ENCODE measurements at places on chromosomes 1 and 21. TPM values are rescaled to one million over a fixed set of nuclear protein-coding genes. Genes with fewer than 3 reads are reported as not detected.

- no peak for DNase-seq
- H3K36me3 ChIP-seq: no peaks in the 10 kb centered on the region
- no peak overlapping the region for H3K4me3 ChIP-seq
- H3K27me3 ChIP-seq: peaks cover 10% of the 10 kb centered on the region
- H3K27ac ChIP-seq: no peak overlapping the region
These were observed 235.4 kb downstream of the PTPRU start for GRCh38 chr1:29471487-29472313.

DNA sequence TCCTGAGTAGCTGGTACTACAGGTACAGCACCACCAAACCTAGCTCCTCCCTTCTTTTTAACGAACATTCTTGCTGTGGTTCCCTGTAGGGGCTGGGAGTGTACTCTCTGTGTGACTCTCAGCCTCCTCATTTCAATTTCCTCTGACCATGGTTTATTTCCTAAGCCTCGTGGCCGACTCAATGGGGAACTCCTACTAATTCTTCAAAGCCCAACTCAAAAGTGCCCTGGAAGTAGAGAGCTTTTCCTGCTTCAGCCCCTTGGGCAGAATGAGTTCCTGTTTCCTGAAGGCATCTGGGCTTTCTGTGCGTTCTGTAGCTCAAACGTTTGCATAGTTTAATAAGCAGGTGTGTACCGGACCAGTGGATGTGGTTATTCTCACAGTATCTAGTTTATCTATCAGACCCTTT lies 70.9 kb upstream of the ACOT11 start:
- H3K27me3 ChIP-seq: peaks cover 9% of the 10 kb centered on the region
- DNase-seq: no peak
- no peak overlapping the region for H3K27ac ChIP-seq

- H3K27ac ChIP-seq: no peak overlapping the region
- no peak overlapping the region for H3K4me3 ChIP-seq
- H3K36me3 ChIP-seq: no peaks in the 10 kb centered on the region
- H3K4me1 ChIP-seq: no peaks in the 10 kb centered on the region
- DNase-seq: no peak
These were observed 501 bp downstream of the FBXO6 start for GRCh38 chr1:11664336-11665065.

DNA sequence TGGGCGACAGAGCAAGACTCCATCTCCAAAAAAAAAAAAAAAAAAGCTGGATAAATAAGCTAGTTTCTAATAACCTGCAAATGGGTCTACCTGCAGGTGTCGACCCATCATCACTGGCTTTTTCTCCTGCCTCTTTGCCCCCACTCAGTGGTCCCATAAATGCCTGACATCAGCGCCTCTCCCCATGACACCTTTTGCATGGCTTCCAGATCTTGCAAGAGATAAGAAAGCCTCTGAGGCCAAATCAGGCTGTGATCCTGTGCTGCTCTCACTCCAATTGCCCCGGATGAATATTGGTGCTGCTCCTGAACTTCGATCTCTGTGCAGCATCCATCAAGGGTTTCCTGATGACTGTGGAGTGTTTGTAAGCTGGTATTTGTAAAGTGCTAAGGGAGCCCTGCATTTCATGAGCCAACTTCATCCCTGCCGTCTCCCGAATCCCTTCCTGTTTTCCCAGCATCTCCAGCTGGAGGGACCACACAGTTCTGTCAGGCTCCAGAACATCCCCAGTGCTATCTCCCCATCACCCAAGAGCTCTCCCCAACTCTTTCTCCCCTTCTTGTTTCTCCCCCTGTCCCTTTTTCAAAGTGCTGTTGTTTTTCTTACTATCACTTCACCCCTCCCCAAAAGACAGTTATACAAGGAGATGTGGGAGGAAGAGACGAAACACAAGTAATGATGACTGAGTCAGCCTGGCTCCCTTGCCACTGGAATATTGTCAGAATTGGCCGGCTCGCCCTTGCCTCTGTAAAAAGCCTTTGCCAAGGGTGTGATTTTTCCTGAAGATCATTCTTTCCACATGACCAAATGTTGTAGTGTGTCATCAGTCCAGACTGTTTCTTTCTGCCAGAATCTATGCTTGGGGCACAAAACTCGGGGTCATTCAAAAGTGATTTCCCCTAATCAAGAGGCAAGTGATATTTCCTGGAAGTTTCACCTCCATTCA lies 2.8 kb upstream of the EFHD2 start:
- H3K4me3 ChIP-seq: no peak overlapping the region
- peaks cover 6% of the 10 kb centered on the region for H3K4me1 ChIP-seq
- H3K27ac ChIP-seq: no peak overlapping the region
- H3K36me3 ChIP-seq: no peaks in the 10 kb centered on the region

GRCh38 chr1:96515925-96516324 lies 205.7 kb upstream of the PTBP2 start:
- no peak overlapping the region for H3K4me3 ChIP-seq
- no peaks in the 10 kb centered on the region for H3K4me1 ChIP-seq
- no peaks in the 10 kb centered on the region for H3K36me3 ChIP-seq
- no peak for DNase-seq

SPRR2E gene
- not detected for total RNA-seq

RNU1-2 gene
- under 0.01 TPM for total RNA-seq
